Right lung (tissue), 10 donors: ENCODE measurements at places on chromosomes 11 and 22.
A peak's percentile ranks its signal among the peaks of the same experiment; 100 is the strongest.

GRCh38 chr22:27198518-27199035 is 541.2 kb downstream of the MIAT start:
- DNase-seq: no peak

DNA sequence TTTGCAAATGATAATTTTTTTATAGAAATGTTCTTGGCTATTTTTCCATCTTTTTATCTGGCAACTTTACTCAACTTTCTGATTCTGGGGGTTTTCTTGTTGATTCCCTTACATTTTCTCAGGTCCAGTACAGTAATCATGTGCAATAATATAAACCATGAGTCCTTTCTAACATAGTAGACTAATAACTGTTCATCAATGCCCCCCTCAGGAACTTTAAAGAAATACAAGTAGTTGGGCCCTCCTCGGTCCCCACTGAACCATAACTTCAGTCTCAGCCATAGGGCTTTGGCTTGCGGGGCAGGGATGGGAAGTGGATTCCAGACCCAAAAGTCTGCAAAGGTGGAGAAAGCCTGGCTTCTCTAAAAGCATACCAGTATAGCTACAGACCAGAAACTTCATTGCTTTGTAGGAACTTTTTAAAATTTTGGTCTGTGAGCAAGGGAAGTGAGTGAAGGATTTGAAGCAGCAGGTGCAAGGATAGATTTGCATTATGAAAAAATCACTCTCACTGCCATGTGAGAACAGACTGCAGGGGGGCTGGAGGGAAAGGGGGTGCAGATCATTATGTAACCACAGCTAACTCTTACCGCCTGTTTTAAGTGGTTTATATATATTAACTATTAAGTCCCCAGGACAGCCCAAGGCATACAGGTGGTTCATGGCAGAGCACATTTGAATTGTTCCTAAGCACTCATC is 10.4 kb upstream of the TUB start:
- DNase-seq: no peak

DNA sequence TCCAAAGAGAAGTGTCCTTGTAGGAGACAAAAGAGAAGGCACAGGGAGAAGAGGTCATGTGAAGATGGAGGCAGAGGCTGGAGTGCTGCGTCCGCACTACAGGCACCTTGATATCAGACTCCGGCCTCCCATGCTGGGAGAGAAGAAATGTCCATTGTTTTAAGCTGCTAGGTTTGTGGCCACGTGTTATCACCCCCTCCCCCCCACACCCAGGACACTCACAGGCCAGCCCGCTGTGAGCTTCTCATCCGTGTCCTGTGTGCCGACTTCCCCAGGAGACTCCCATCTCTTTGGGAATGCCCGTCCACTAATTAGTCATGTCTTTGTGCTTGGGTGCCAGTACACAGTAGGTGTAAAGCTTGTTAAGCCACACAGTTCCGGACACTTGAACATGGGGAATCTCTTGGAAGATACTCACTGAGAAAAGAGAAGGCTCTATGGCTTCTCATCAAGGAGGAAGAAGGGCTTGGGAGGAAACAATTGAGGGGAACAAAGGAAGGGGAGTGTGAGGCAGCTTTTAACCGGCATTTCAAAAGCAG is 1234.7 kb downstream of the TBC1D22A start:
- DNase-seq: no peak

DNA sequence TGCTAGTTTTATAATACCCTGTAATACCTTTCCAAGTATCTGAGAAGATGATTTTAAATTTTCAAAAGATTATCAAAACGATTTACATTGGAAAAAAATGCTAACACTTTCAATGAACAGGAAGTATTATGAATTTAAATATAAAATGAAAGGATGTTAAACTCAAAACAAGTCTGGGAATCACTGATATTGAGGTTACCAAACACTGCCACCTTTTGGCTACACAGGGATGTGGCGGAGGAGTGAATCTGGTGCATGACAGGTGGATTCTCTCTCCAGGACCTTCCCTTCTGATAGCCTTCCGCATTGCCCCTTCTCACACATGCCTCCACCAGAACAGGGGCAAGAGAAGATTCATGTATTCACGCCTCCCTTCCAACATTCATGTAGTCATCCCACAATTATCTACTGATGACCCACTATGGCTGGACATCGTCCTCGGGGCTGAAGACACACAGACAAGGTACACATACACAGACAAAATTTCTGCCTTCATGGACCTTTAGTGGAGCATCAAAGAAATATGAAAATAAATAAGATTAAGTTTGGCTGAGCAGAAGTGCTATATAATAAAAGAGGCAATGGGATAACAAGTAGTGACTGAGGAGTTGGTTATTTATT is 34.7 kb downstream of the ATG16L2 start:
- DNase-seq: no peak

DNA sequence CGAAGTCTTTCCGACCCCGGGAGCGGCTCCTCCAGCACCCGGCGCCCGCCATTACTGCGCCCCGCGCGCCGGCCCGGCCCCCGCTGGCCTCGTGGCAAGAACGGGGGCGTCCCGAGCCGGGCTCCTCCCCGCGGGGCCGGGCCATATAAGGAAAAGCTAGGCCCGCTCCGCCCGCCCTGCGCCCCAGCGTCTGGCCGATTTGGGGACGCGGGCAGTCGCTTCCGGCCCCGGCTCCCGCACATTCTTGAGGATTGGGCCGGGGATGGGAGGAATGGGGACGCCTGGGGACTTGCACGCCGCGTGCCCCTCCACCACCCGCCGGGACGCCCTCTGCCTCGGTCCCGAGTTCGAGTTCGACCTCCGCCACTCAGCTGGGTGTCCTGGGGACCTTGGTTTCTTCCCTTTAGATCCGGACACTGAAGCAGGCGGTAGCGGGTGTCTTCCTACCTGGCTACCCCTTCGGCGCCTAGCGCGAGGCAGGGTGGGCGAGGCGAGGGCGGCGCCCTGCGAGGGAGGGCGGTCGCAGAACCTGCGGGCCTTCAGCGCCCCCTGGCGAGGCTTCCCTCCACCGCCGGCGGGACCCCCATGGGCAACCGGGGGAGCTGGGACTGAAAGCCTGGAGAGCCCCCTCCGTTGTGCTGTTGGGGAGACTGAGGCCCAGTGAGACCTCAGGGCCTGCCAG is 3.8 kb downstream of the SMTN start:
- peak; percentile 78 for DNase-seq

- no peak for DNase-seq
Observed at GRCh38 chr11:109964487-109964886, 128.7 kb upstream of the ZC3H12C start.

GRCh38 chr22:38406617-38407016 is 48.4 kb downstream of the KCNJ4 start:
- DNase-seq: no peak

DNA sequence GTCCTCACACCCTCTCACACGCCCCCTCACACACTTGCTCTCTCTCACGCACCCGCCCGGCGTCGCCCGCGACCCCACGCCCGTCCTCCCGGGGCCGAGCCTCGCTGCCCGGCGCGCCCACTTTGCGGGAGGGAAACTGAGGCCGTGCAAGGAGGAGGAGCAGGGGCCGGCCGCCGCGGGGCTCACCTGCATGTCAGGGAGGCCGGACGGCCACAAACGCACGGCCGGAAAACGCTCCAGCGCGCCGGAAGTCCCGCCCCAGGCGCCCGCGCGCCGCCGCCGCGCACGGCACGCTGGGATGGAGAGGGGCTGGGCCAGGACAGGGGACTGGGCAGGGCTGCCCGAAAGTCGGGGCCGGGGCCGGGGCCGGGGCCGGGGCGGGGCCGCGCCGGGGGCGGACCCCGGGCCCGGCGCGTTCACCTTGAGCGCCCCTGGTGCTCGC is at the start of gene CHID1:
TSS of gene CHID1 (minus strand) at position 222 of the 442 bp plus-strand sequence. CDS start 5,994 bp downstream, outside the sequence.
- peak; percentile 78 for DNase-seq

DNA sequence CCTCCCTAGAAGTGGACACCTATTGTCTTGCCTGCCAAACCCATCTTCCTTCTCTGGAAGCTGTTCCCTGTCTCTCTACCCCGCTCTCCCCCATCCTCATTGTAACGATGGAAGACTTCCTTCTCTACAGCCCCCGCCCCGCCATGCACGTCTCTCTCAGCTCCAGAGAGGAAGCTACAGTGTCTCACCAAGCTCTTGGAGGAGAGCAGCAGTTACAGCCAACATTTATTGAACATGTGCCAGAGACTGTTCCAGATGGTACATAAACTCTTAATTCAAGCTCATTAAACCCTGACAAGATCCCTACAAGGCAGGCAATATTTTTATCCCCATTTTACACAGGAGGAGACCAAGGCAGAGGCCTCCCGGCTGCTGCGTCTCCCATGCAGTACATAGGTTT is 15.1 kb downstream of the MCHR1 start:
- no peak for DNase-seq

- no peak for DNase-seq
Observed at GRCh38 chr11:115555336-115556090, 51.3 kb upstream of the CADM1 start.

- no peak for DNase-seq
Observed at GRCh38 chr11:20611892-20612291, 12.5 kb downstream of the SLC6A5 start.

- no peak for DNase-seq
Observed at GRCh38 chr11:11577932-11578911, 43.6 kb downstream of the GALNT18 start.

DNA sequence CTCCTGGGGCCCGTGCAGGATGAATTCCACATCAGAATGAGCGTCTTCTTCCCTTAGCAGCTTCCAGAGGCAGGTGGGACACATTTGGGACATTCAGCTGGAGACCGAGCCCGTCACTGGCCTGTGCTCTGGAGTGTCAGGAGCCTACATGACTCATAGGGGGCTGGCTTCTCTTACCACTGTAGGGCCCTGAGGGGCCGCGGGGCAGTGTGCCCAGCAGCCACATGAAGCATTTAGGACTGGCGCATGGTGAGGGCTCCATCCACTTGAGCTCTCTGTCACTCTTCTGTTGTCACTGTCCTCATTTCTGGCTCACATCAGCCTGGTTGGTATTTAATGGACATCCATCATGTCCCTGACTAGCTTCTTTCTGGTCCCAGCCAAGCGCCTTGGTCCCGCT is 38.0 kb upstream of the TEF start:
- DNase-seq: no peak

DNA sequence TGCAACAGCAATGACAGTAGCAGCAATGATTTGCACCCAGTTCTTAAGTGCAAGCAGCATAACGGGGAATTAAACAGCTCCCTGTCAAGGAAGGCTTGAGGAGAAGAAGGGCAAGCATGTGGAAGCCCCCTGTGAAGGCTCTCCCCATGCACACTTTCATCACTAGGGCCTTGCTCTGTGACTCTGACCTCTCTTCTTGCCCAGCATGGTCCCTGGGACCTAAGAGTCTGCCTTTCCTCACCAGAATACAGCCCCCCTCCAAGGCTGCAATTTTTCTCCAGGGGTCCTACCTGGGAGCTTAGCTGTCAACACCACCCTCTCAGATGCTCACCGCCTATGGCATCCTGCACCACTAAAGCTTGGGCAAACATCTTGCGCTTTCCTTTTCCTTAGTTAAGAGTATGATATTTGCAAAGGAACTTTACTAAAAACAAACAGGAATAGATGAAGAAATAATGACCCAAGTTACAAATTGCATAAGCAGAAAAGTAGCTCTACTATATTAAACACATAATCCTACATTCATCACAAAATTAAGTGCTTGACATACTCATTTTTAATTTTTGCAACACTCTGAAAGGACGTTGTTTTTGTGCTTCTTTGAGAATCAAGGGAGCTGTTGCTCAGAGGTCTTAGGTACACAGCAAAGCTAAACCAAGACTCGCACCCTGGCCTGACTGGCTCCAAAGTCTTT is 187.6 kb downstream of the ADAMTS15 start:
- DNase-seq: no peak

DNA sequence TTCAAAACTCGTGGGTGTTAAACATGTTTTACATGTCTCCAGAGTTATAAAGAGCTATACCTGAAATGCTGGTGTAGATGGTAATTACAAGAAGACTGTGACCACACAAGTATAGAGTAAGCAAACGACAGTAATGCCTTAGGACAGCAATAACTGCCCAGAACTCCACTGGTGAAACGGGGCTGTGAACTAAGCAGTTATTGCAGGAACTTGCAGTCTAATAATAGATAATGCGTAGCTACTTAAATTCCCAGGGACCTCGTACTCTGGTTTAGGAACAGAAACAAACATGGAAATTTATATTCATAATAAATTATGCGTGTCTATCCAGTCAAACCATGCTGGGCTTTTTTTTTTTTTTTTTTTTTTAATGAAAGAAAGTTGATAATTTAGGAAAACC is 24.9 kb upstream of the TP53AIP1 start:
- DNase-seq: no peak

- no peak for DNase-seq
Observed at GRCh38 chr22:17140022-17140421, 18.9 kb upstream of the TMEM121B start.

GRCh38 chr11:105903113-105903512 is 118.9 kb downstream of the MSANTD4 start:
- no peak for DNase-seq

- DNase-seq: no peak
Observed at GRCh38 chr11:116093481-116094270, 589.5 kb upstream of the CADM1 start.

DNA sequence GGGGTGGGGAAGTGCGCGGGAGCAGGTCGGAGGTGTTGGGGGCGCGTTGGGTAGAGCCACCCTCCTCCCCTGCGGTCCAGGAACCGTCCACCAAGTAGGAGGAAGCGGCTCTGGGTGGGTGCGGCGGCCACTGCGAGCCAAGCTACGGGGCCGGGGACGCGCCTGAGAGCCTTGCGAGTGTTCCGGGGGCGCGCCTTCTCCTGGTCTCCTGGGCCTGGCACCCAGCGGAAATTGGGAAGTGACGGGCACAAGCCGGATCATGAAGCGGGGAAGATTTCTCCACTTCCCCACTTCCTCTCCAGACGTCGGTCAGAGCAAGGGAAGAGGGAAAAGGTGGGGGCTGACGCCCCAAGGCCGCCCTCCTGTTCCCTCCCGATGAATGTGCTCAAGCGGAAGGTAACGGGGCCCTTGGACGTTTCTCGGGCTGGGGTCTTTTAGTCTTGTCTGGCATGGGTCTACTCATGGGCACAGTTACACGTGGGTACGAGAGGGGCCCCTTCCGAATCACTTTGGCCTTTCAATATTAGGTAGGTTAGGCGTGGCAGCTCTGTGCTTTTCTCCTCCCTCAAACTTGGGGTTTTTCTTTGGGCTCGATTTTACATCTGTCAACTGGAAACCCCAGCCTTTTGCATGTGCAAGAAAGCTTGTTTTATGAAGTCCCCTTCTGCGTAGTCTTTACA is 865 bp downstream of the RBM14 start:
- DNase-seq: no peak

DNA sequence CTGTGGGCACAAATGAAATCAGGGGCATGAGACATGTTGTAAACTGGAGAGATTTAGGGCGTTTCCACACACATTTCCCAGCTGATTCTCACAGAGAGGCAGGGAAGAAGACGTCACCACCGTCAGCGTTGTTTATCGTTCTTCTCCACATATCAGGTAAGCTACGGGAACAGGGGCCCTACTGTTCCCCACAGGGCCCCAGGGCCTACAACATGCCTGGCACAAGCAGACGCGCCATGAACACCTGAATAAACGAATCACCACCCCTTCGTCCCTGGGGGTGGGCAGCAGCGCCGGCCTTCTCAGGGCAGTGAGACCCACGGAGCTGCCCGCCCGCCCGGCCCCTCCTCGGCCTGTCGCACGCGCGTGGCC is 342 bp downstream of the EFCAB6 start:
- no peak for DNase-seq
